ENCODE measurements at places on chromosomes 6 and 20.

DNA sequence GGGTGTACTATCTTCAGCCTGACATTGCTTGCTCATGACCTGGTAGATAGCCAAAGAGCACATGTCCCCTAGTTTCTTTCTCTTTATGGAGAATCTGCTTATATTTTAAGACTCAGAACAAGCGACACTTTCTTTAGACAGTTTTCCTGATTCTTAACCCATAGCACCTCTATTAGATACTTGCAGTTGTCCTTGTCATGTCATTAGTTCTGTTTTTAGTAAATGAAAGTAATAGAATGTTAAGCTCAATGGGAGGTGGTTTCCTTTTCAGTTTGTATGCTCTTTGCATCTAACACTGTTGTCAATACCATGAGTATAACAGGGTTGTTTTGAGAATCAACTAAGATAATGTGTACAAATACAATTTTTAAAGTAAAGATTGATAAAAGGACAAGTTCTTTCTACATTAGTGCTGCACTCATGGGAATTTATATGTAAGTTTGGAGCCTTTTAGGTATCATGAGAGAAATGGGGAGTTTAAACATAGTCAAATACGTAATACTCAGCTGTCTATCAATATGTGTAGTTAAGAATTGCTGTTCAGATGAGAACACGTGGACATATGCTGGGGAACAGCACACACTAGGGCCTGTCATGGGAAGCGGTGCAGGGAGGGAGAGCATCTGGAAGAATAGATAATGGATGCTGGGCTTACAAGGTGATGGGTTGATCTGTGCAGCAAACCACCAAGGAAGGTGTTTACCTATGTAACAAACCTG is 124.3 kb downstream of the GRM1 start:
- no peak for DNase-seq

GRCh38 chr20:5078399-5078958 is 41.3 kb downstream of the PCNA start:
- no peak for DNase-seq

GRCh38 chr6:128492386-128492785 is 28.0 kb downstream of the PTPRK start:
- DNase-seq: no peak

GRCh38 chr6:120320481-120321162 is 971.1 kb upstream of the MAN1A1 start:
- no peak for DNase-seq

GRCh38 chr6:18495236-18495635 is 108.1 kb downstream of the RNF144B start:
- no peak for DNase-seq

- DNase-seq: no peak
Measured at GRCh38 chr6:40535110-40535818, 51.9 kb downstream of the LRFN2 start.

DNA sequence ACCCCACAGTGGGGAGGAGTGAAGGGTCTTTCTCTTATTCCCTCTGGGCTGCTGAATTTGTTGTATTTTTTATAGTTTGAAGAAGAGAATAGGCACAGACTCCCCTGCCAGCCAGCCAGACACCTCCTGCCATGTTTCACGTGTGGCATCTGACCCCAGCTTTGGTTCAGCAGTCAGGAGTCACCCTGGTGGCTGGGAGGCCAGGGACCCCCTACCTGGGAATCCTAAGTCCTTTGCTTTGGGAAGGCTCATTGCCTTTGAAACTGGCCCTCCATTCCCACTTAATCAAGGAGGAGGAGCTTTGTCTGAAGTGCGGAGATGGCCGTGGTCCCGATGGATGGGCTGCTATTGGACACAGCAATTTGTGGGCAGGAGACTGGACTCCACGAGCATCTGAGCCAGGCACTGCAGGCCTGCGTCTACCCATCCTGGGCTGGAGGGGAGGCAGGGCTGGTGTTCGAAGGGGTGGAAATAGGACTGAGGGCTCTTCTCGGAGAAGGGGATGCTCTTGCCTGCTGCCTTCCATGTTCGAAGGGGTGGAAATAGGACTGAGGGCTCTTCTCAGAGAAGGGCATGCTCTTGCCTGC is 196.1 kb downstream of the DLL1 start:
- no peak for DNase-seq

- DNase-seq: no peak
Measured at GRCh38 chr6:45724511-45724910, 291.1 kb downstream of the CLIC5 start.

GRCh38 chr6:90209527-90209926 is 87.1 kb downstream of the BACH2 start:
- no peak for DNase-seq

- no peak for DNase-seq
Measured at GRCh38 chr6:140101367-140101766, 726.9 kb upstream of the CITED2 start.

- no peak for DNase-seq
Measured at GRCh38 chr6:138028893-138029292, 78.3 kb downstream of the PERP start.

DNA sequence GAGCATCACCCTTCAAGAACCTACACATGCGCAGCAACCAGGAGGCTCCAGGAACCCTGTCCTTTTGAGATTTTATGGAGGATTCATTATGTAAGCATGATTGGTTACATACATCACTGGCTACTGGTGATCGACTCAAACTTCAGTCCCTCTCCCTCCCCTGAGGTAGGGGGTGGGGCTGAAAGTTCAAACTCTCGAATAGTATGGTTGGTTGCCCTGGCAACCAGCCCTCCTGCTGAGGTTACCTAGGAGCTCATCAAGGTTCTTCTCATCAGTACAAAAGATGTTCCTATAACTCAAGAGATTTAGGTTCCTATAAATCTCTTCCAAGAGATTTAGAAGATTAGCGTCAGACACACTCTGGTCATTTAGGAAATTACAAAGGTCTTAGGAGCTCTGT is 21.9 kb upstream of the ZSCAN9 start:
- no peak for DNase-seq

- no peak for DNase-seq
Measured at GRCh38 chr6:10177704-10178103, 237.2 kb downstream of the TFAP2A start.

DNA sequence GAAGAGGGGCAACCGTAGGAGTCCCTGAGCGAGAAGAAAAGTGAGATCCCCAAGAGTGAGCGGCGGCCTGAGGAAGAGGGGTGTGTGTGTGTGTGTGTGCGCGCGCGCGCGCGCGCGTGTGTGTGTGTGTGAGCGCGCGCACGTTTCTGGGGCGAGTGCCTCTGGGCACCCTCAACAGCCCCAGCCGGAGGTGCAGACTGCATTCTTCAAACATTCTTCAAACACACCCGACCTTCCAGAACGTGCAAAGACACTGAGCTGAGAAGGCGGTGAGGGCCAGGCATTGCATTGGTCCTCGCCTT is 76.2 kb upstream of the FOXP4 start:
- DNase-seq: no peak

DNA sequence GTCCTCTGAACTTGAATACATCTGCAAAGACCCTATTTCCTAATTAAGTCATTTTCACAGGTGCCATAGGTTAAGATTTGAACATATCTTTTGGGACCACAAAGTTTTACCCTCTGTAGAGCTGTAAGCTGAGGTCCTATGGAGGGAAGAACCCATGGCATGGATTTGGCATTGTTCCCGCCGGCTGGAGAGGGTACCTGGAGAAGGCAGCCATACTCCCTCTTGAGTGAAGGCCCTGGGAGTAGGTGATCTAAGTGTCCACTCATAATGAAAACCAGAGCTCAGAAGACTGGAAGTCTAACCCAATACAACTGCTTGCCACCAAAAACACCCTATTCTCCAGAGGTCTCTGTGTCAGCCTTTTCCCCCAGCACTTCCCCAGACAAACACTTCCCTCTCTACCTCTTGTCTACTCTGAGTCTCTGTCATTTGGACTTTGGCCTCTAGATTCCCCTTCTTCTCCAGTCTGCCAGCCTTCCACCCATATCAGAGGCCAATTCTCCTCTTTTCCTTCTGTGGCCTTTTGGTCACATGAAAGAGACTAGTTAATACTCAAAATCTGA is 363.9 kb downstream of the MAFB start:
- DNase-seq: no peak

DNA sequence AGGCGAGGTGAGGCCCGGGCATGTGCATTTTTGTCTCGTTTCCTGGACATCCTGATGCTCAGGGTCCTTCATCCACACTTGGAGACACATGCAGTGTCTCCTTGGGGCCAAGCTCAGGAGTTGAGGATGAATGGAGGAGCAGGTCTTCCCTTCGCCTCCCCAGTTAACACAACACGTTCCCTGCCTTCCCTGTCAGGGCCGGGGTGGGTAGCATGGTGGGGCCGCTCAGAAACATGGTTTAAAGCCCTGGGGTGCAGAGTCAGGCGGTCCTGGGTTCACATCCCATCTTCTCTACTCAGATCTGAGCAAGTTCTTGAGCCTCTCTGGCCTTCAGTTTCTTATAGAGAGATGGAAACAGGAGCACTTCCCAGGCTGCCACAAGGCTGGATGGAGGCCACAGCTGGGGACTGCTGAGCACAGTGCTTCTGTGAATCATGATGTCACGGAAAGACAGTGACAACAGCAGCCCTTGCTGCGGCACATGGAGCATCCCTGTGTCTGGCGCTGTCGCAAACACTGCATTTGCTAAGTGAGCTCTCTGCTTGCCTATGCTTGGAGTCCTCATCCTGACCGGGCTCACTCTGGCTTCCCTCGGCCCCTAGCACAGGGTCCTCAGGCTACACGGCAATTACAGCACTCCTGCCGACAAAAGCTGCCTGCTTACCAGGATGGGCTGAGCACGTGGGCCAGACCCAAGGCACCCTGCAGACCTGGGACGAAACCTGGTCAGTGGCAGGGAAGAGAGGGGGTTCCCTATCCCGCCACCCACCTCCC is 45.6 kb upstream of the STX16 start:
- DNase-seq: no peak

DNA sequence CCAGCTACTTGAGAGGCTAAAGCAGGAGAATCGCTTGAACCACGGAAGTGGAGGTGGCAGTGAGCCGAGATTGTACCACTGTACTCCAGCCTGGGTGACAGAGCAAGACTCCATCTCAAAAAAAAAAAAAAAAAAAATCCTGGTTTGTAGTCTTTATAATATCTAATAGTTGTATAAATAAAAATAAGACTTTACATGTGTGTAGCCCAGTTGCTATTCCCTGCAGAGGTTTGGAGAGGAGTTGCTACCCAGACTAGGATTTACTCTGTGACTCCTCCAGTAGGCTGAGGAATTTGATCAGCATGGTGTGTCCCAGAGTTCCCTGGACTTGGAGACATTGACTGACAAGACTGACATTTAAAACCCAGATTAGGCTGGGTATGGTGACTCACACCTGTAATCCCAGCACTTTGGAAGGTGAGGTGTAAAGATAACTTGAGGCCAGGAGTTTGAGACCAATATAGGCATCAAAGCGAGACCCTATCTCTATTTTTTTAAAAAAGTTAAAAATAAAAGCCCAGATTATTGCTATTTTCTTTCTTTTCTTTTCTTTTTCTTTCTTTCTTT is 10.2 kb downstream of the CHMP4B start:
- DNase-seq: no peak

- no peak for DNase-seq
Measured at GRCh38 chr6:158860279-158860865, 41.2 kb upstream of the EZR start.

DNA sequence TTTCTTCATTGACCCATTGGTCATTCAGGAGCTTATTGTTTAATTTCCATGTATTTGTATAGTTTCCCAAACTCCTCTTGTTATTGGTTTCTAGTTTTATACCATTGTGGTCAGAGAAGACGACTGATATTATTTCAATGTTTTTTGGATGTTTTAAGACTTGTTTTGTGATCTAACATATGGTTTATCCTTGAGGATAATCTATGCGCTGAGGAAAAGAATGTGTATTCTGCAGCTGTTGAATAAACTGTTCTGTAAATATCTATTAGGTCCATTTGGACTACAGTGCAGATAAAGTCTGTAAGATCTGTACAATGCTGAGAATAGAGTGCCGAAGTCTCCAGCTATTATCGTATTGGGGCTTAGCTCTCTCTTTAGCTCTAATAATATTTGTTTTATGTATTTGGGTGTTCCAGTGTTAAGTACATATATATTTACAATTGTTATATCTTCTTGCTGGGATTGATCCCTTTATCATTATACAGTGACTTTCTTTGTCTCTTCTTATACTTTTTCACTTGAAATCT is 223.3 kb upstream of the ZNF217 start:
- no peak for DNase-seq

- no peak for DNase-seq
Measured at GRCh38 chr6:52639493-52639892, 31.4 kb upstream of the TMEM14A start.

- no peak for DNase-seq
Measured at GRCh38 chr6:160962835-160963623, 28.5 kb upstream of the MAP3K4 start.

DNA sequence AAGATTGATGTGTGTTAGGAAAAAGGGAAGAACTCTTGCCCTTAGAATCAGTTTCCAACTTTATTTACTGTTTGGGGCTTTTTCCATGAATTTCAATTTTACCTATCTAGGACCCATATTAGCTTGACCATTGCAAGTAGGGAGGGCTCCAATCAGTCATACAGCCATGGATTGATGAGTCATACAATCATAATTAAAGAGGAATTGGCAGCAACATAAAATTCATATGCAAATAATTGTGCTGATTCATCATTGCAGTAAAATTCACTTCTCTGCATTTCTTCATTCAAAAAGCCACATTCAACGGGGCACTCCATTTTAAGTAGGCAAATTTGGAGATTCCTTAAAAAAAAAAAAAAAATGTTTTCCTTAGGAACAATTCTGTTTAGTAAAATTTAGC is 1016.4 kb downstream of the KIF16B start:
- DNase-seq: no peak

DNA sequence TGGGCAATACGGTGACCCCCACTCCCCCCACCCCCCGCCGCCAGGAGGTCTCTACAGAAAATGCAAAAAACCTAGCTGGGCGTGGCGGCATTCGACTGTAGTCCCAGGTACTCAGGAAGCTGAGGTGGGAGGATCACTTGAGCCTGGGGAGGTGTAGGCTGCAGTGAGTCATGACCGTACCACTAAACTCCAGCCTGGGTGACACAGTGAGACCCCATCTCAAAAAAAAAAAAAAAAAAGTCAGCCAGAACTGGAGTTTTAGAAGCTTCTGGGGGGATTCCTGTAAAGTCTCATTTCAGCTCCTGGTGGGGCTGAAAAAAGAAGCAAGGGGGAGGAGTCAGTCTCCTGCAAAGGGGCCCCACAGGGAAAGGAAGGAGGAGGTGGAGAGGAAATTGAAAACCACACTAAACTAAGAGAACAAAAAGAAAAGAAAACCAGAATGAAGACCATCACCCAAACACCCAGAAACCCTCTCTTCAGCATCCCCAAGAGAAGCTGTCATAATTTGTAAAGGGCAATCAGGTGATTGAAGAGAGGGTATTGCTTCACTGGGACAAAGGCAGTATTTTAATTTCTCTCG is 50.4 kb downstream of the NOL4L start:
- no peak for DNase-seq

DNA sequence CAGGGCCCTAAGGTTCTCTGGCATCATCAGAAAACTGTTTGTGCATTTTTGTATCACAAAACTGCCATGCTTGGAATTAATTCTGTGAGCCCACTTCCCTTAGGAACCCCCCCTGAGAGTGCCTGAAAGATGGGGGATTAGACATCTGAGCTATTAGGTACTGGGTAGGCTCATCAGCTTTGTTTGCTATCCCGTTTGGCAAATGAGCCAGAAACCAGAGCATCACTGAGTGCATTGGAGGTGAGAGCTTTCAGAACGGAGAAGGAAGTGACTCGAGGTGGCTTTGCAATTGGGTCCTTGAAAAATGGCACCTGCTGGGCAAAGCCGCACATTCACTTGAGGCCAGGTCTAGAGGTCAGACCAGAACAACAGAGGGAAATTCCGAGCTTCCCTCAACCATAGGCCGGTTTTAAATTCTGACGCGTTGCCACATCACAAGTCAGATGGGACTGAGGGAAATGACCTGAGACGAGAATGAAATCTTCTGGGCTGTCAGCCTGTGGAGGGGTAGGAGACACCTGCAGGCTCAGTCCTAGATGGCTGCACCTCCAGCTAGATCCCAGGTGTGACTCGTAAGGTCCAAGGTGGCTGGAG is 8.4 kb upstream of the GLP1R start:
- no peak for DNase-seq
